ENCODE measurements at places on chromosomes 1 and 21.

- DNase-seq: no peak
Observed at GRCh38 chr1:183932412-183932811, 105.1 kb downstream of the COLGALT2 start.

- no peak for DNase-seq
Observed at GRCh38 chr1:171421413-171422020, 63.8 kb upstream of the PRRC2C start.

DNA sequence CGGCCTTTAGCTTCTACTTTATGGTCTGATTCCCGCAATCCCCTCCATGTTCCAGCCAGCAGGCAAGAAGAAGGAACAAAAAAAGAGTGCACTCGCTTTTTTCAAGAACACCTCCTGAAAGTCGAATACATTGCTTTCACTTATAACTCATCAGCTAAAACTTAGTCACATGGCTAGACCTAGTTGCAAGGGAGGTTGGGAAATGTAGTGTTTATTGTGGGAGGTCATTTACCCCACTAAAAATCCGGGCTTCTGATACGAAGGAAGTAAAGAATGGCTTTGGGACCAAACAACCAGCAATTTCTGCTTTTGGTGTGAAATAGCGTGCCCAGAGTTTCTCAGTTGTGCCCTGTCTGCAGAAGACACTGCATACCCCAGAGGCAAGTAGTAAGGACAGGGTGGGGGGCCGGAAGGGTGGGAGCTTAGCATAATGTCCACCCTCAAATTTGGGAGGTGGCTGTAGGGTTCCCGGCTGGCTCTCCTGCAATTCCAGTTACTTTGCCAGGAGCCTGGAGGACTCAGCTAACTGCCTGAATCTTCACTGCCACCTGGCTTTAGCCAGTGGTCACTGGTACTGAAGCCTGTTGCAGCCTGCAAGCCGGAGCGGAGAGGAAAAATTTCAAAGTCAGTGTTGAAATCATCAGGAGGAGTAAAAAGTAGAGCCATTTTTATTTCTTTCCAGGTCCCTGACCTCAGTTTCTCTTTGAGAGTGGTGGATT, 57.7 kb upstream of the F3 start:
- no peak for DNase-seq

DNA sequence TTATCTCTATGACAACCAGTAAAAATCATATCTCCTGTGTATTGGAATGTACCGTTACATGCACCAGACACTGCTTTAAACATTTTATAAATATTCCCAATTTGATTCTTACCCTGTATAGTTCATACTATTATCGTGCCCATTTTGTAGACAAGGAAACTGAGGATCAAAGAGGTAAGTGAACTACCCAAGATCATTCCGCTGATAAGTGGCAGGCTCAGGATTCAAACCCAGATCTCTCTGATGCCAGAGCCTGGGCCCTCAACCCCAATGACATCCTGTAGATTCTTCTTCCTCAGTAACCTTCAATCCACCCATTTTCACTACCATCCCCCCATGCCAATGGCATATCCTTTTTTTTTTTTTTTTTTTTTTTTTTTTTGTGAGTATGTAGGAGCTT, 12.3 kb downstream of the CFAP57 start:
- DNase-seq: no peak

DNA sequence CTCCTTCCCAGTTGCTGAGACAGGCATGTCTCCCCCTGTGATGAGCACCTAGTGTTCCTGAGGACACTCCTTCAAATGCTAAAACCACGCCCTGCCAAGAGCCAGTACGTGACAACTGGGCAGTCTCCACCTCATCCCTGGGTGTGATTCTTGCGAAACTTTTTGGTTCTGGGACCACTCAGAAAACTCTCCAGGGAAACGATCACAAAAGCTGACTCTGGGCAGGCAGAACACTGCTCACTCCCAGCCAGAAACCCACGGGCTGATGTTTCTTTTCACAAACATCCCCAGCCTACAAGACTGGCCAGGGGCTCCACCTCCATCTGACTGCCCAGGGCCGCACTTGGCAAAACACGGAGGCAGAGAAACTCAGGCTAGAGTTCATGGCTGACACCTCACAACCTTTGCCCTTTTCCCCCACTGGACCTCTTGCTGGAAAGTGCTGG, 24.4 kb downstream of the DHRS3 start:
- DNase-seq: no peak

DNA sequence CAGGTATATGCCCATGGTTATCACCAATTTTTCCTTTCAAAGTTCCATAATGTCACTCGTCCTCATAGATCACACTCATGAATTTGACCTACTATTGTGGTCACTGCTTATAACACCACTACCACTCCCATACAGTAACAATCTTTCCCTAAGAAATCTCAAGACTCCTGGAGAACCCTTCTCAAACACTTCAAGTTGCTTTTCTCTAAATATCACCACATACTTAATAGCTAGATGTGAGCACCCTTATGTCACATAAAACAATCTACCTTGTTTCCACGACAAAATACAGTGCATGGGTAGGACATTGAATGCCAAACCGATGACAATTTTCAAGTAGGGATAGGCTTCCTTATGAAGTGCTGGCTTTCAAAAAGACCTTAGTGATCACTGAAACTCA, 104.5 kb downstream of the LRRC53 start:
- no peak for DNase-seq

DNA sequence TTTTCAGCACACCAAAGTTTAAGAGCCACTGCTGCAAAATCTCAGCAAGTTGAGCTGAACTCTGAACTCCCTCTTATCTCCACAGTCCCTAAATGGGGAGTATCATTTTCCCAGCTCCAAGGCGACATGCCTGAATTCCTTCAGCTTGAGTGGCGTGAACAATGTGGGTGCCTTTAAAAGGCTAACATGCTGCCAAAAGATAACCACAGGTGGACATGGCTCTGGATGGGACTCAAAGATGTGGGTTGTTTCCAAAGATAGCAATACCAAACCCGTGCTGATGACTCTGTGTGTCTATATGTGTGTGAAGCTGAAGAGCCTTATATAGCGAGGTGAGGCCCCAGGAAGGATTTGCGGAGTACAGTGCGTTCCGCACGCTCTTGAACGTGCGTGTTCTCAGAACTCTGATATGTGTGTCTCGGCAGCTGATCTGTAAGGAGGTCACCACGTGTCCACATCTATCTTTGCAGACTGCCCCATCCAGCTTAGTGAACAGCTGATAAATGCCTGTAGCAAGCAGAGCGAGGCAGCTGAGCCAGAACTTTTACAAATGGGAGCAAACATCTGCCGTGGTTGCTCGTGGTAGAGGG, 189.2 kb downstream of the DYRK1A start:
- DNase-seq: no peak

- no peak for DNase-seq
Observed at GRCh38 chr21:25581582-25581981, 25.7 kb downstream of the MRPL39 start.

DNA sequence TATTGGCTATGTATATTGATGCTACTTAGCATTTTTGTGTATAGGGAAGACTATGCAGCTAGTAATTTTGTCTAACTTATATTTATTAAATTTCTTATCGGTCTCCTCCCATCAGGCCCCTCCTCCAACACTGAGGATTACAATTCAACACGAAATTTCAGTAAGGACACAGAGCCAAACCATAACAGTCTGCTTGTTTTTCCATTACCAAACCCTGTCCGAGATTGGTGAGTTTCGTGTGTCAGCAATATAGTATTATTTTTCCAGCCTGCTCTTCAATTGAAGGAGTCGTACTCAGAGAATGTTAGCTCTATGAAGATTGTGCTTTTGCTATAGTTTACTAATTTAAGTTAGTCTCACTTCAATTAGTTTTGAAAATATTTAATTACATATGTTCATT, 1495.3 kb downstream of the MRPL39 start:
- no peak for DNase-seq

- DNase-seq: peak; percentile 84
Observed at GRCh38 chr1:86704458-86704971, at the start of gene SH3GLB1. Gene SH3GLB1, plus strand, starts transcription at chr1:86704576. Its CDS starts 324 bp downstream, at chr1:86704900.

- no peak for DNase-seq
Observed at GRCh38 chr1:156858555-156858956, 361 bp downstream of the INSRR start.

- DNase-seq: no peak
Observed at GRCh38 chr1:174114788-174115448, 44.4 kb upstream of the RABGAP1L start.

DNA sequence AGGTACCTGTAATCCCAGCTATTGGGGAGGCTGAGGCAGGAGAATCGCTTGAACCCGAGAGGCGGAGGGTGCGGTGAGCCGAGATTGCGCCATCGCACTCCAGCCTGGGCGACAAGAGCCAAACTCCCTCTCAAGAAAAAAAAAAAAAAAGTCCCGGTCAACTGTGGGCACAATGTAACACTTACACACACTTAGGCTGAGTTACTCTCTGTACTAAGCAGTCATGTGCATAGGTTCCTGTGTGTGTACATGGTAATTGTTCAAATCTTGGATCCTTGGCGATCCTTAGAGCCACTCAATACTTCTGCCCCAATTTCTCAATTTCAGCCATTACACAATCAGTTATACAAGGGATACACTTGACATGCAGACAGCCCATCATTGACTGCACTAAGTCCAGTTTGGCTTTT, 11.6 kb downstream of the SDCCAG8 start:
- DNase-seq: no peak

GRCh38 chr21:35400233-35400939, 351.3 kb upstream of the RUNX1 start:
- peak; percentile 15 for DNase-seq

DNA sequence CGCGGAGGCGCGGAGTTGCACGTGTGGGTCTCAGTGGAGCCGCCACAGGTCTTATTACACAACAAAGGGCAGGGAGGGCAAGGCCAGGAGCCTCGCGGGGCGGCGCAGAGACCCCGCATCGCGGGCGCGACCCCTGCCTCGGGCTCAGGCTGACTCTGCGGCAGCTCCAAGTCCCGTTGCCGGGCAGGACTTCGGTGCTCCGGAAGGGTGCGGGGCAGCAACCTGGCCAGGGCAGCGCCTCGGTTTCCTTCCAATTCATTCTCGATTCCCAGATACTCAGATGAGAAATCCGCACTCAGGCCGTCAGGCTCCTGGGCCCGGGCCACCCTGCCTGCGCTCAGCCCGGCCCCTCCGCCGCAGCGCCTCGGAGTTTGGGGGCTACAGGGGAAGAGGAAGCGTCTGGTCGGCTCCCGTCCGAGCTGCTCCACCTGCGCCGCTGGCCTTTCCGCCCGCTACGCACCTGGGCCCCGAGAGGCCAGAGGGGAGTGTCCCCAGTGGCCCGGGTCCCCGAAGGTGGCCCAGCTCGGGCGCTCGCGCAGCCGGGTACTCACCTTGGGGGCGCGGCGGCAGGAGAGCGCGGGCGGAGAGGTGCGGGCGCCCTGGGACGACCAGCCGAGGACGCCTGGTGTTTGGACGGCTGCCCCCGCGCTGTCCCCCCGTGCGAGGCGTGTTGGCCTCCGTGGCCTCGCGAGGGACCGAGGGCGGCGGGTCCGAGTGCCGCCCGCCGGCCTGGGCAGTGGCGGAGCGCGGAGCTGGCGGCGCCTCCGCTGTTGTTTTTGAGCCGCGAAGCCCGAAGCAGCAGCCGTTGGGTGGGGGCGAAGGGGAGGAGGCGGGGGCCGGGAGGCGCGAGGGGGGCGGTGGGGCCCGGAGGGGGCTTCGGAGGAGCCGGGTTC, 1.1 kb upstream of the PRDM16 start:
- DNase-seq: no peak

GRCh38 chr1:114764689-114765088, 6.9 kb upstream of the CSDE1 start:
- no peak for DNase-seq

All from effector CD4-positive, alpha-beta T cell (primary cell).